ENCODE measurements at places on chromosomes 3 and 15.

DNA sequence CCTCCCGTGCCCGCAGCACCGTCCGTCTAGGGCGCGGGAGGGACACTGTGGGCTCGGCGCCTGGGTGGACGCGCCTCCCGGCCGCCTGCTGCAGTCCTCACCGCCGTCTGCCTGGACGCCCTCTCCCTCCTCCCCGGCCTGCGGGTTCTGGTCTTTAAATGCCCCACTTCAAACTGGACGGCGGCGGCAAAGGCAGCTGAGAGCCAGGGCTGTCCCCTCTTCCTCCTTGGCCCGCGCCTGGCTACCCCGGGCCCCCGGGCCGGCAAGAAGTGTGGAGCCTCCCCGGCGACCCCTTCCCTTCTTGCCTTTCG, 426 bp downstream of the CBLB start:
- peak; percentile 82 for DNase-seq

DNA sequence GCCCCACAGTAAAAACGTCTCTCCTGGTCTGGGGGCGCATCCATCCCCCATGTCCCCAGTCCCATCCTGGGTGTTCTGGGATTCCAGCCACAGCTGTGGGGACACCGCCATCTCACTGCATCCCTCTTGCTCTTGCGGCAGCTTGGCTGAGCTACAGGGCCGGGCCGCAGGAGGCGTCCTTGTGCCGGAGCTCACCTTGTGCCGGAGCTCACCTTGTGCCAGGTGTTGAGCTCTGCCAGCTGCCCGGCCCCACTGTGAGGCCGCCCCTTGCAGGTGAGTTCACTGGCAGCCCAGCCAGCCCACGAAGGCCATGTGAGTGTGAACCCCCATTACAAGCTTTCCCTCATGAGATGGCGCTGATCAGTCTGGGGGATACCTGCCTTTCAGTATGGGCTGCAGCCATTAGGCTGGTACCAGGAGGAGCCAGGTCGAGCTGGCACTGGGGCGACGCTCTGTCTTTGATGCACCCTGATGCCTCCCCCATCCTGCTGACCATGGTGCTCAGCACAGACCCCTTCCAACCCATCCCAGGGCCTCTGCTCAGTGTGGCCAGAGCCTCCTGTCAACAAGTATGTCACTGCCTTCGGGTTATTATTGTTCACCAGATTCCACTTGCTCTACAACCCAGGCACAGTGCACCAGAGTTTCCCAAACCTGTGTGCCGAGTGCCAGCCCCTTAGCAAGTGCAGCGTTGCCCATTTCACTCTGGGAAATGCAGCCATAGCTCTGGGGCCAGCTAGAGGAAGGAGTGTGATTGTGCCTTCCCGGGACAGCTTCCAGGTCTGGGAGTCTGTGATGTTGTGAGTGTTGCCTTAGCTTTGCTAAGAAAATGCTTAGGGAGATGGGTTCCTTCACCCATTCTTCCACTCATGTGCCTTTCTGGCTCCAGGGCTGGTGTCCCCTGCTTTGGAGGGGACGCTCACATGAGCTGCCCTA, 105.7 kb downstream of the APBA2 start:
- no peak for DNase-seq

DNA sequence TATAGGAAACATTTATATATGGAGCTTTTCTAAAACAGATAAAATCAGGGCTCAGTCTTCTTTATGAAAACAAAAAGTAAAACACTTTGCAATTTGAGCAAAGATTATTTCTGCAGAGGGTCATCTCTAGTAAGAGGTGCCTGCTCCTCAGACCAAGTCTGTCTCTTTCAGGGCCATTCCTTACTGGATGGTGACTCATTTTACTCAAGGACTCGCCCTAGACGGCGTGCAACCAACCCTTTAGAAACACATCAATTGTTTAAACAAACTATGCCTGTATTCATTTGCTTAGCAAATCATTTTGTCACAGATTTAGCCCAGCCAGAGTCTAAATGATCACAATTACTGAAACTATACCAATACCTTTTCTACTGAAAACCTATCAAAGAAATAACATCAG, 242.8 kb upstream of the ICE2 start:
- no peak for DNase-seq

- DNase-seq = no peak
Measured at GRCh38 chr15:27361438-27361837, 390.5 kb downstream of the GABRG3 start.

DNA sequence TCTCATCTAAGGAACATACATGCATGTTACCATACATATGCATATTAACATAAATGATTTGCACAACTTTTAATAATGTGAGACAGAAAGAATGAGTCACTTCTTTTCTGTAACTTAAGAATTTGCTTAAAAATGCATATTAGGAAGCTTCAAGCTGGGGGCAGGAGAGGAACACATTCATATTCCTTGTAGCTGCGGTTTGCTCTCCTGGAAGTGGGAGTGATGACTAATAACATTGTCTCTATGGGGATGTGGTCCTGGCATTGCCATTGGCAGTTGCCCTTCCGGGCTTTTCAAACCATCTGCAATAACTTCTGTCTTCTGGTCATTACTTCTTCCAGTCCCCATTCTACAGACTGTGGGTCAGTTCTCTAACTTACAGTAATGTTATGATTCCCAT, 15.6 kb downstream of the CHST2 start:
- no peak for DNase-seq

- DNase-seq = no peak
Measured at GRCh38 chr15:75369897-75370581, 1.6 kb upstream of the MAN2C1 start.

- no peak for DNase-seq
Measured at GRCh38 chr3:169759256-169759655, 5.6 kb downstream of the TERC start.
